ENCODE measurements at places on chromosomes 7 and 10.

- DNase-seq = peak; percentile 58
Measured at GRCh38 chr7:65239707-65240352, 133.8 kb upstream of the ZNF92 start.

- DNase-seq = no peak
Measured at GRCh38 chr7:78399033-78399769, 600.6 kb downstream of the PHTF2 start.

DNA sequence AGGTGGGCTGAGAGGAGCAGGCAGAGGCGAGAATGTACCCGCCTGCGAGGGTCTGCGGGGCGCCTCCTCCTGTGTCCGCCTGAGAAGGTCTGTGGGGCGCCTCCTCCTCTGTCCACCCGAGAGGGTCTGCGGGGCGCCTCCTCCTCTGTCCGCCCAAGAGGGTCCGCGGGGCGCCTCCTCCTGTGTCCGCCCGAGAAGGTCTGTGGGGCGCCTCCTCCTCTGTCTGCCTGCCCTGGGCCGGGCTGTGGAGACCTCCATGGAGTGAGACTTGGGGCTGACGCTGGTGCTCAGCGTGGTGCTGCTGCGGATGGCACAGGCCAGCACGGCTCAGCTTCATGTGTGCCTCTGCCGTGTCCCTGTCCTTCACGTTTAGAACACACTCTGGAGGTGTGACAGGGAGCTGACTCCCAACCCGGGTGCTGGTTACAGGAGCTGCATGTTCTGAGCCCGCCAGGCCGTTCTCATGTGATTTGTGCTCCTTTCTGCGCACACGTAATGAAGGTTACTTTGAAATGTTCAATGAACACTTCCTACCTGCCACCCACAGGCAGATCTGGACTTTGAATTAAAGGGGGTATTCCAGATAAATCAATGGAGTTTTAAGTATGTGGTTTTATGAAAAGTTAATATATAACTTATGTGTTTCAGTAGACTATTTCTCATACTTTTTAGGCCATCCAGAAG, 20.5 kb upstream of the GET4 start:
- no peak for DNase-seq

DNA sequence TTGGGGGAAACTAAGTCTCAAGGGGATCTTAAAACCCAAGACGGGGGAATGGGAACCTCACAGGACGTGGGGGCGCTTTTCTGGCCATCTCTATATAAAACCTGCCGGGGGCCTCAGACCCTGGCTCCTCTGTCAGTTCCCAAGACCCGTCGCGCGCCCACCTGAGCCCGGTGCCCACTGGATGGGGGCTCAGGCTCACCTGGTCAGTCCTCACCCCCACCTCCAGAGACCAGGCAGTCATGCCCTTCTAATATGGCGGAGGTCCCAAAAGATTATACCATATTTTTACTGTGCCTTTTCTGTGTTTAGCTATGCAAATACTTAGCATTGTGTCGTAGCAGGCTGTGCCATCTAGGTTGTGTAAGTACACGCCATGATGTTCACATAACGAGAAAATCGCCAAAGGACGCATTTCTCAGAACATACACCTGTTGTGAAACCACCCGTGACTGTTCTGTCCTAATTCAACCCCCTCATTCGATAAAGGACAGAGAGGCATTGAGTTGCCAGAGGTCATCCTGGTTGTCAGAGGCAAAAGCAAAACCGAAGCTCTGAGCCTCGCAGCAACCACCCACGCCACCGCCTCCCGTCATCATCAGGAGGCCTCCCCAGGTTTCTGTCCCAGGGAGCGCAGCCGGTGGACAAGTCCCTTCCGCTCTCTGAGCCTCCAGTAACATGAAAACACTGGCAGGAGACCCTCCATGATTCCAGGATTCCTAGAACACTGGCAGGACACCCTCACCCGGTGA, 28.9 kb downstream of the OAT start:
- DNase-seq = peak; percentile 20

- no peak for DNase-seq
Measured at GRCh38 chr10:62506371-62506770, 132.2 kb downstream of the ZNF365 start.

- no peak for DNase-seq
Measured at GRCh38 chr10:33664070-33664469, 329.6 kb upstream of the NRP1 start.

GRCh38 chr10:88156341-88156740, 292.9 kb downstream of the PTEN start:
- DNase-seq = no peak

- no peak for DNase-seq
Measured at GRCh38 chr7:17146621-17147020, 151.8 kb upstream of the AHR start.

DNA sequence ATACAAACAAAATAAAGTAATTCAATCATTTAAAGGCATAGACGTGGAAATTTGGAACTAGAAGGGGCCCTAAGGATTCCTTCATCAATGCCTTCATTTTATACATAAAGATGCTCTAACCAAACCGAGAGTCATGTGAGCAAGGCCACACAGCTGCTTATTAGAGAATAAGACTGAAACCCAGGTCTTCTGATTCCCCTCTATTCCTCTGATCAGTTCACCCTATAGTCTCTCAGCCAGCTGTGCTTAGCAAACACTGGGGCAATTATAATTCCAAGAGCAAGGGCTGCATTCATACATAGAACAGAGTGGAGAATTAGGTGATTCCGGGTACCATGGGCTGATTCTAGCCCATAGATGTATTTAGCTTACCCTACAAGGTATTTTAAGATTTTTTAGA, 9.7 kb upstream of the XPNPEP1 start:
- no peak for DNase-seq

GRCh38 chr7:100612730-100613390, 520 bp downstream of the MOSPD3 start:
- DNase-seq = peak; percentile 19

- no peak for DNase-seq
Measured at GRCh38 chr10:43160046-43160920, 22.0 kb downstream of the CSGALNACT2 start.
